CD4-positive, alpha-beta T cell treated with Interleukin-2 at 100 ng/mL for 4 hours (primary cell): ENCODE measurements at places on chromosomes 5 and 9.

- DNase-seq = no peak
Observed at GRCh38 chr9:91714020-91714806, 235.8 kb downstream of the ROR2 start.

DNA sequence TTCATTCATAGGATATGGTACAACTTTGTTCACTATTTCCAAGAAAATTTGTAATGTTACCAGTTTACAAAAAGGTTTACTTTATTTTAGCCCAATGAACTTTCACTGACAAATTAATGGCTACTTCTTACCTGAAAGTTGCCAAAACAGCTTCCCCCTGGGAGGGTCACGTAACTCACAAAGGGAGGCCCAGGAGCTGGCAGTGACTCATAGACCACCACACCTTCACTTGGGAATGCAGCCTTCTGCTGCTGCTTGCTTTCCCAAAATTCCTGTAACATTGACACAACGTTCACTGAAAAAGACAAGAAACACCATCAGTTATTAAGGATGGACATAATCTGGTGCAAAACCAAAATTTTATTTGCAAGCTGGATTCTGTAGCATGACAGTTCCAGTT is 18.1 kb downstream of the LIX1 start:
- DNase-seq = no peak

DNA sequence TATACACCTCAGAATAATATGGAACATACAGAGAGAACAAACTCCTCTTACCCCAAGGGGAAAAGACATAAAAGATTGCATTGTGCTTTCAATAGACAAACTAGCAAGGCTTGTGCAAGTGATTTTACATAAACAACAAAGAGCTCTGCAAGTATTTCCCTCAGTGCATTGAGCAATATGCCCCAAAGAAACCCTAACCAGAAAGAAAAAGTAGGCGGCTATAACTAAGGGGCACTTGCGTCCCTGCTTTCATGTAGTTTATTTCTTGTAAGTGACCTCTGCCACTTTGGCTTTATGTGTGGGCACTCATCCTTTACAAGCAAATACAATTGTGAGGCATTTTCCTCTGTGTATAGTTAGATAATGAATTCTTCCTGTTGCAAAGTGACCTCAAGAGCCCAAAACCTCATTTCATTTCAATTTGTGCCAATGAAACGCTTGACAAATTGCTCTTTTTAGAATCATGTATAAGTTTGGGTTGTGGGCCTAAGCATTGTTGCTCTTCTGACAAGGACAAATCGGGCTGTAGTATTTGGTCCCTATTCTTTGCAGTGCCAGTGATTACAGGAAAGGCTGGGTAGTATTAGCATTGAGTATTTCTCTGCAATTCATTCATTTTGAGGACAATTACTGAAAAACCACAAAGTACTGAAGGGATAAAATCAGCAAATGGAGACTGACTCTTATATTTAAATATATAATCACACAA is 282.2 kb downstream of the DTWD2 start:
- no peak for DNase-seq

- DNase-seq = no peak
Observed at GRCh38 chr5:122056913-122057312, 21.1 kb downstream of the LOX start.

- DNase-seq = peak; percentile 30
Observed at GRCh38 chr9:99720455-99721050, 101.1 kb upstream of the NR4A3 start.

DNA sequence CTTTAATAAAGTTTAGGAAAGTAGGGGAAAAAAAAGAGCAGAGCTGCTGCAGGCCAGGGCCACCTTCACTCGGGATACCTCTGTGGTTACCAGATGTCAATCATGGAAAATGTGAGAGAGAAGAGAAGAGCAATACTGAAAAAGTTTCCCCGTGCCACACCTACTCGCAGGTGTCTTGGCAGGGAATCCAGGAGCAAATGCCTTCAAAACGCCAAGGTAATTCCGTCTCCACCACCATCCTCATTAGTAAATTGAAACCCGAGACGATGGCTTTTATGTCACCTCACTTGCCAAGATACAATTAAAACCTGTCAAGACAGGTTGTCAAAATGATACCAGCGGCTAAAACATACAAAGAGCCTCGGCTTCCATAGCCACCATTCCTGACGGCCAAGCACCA is 49.7 kb downstream of the FAM81B start:
- no peak for DNase-seq
